Activated CD8-positive, alpha-beta memory T cell treated with anti-CD3 and anti-CD28 coated beads, Interleukin-2, amount 10 ng/mL, durations not matched to agents 7 days and 5 days (primary cell): ENCODE measurements at places on chromosomes 2 and 18. TPM values are rescaled to one million over a fixed set of nuclear protein-coding genes. Genes with fewer than 3 reads are reported as not detected.

DNA sequence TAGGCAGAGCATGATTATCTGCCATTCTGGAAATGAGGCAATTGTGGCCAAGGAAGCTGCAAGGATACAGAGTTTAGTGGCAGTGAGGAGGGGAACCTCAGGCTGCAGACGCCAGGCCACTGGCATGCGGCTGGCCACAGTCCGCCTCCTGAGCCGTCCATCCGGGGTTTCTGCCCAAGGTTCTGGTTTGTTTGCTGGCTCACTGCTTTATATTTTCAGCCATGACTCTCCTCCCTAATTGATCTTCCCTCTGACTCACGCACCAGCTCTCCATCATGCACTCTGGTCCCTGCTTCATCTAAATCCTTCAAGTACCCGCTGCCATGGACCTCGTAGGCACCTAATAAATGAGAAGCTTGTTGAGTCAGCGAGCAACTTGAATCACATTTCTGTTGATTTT is 107.8 kb upstream of the REV1 start:
- no peak overlapping the region for H3K27ac ChIP-seq
- H3K4me3 ChIP-seq = no peak overlapping the region
- H3K36me3 ChIP-seq = no peaks in the 10 kb centered on the region
- no peaks in the 10 kb centered on the region for H3K4me1 ChIP-seq

Gene CFAP210
- not detected for total RNA-seq

DNA sequence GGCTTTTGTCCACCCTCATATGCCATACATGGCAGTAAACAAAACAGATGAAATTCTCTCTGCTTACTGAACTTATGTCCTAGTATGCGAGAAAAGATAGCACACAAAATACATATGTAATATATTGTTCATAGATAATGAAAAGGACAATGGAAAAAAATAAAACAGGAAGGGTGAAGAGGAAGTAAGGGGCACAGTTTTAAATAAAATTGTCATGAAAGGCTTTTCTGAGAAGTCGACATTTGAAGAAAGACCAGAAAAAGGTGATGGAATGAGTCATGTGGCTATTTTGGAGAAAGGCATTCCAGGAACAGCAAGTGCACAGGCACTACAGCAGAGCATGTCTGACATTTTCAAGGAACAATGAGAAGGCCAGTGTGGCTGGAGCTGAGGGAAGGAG is 56.4 kb downstream of the KCNH7 start:
- DNase-seq = no peak
- peak overlapping the region; percentile 21 for H3K27ac ChIP-seq
- no peak overlapping the region for H3K4me3 ChIP-seq
- H3K36me3 ChIP-seq = no peaks in the 10 kb centered on the region

DNA sequence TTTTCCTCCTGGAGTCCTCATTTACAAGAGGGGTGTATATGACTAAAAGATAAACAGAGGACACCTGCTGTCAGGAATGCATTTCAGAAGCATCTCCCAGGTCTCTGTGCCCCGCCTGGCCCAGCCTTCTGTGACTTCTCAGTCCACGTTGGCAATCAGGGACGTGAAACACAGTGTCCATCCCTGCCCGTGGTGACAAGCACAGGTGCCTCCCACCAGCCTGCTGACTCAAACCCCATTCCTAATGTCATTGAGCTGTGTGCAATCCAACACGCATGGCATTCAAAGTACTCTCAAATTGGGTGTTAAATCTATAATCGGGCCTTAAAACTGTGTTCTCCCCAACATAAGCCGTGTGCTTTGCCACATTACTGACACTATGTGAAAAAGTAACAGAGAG is 343.2 kb downstream of the EIPR1 start:
- H3K4me1 ChIP-seq = no peaks in the 10 kb centered on the region
- no peaks in the 10 kb centered on the region for H3K36me3 ChIP-seq
- H3K4me3 ChIP-seq = no peak overlapping the region
- no peaks in the 10 kb centered on the region for H3K27me3 ChIP-seq

Gene TRIM43B
- not detected for total RNA-seq
